ENCODE measurements at places on chromosomes 12 and 14.

GRCh38 chr12:101698800-101699347, 1.4 kb downstream of the CHPT1 start:
- DNase-seq = no peak

GRCh38 chr12:98136544-98136943, 378.8 kb upstream of the TMPO start:
- DNase-seq = no peak

DNA sequence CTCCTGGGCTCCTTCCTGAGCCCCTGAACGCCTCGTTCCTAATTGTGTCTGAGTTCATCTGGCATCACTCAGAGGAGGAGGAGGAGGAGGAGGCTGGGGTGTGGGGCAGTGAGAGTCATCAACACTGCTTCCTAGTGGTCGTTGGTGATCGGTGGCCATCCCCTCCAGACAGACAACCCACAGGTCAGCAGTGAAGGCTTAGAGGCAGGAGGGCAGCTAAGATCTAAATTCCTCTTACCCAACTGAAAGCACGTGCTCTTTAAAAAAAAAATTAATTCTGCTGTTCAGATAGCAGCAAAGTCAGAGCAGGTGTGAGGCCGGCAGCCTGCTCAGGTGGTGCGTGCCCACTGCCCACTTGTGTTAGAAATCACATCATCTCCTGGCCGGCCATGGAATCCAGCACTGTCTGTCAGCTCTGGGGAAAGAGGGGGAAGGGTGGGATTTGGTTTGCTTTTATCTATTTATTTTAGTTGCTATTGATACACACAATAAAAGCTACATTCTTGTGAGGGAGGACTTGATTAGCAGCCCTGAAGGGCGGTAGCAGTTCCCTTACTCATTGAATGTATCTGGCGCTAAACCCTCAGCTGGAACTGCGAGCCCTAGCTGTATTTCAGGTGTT, 46.6 kb downstream of the PPP2R5C start:
- DNase-seq = no peak

GRCh38 chr14:74085828-74086227, 1.1 kb downstream of the LIN52 start:
- DNase-seq = no peak

GRCh38 chr14:75442642-75443041, 14.8 kb downstream of the JDP2 start:
- no peak for DNase-seq

- no peak for DNase-seq
These were observed 13.9 kb downstream of the CSRP2 start for GRCh38 chr12:76864791-76865400.
